PC-9 (cell line): ENCODE measurements at places on chromosomes 6 and 20.

DNA sequence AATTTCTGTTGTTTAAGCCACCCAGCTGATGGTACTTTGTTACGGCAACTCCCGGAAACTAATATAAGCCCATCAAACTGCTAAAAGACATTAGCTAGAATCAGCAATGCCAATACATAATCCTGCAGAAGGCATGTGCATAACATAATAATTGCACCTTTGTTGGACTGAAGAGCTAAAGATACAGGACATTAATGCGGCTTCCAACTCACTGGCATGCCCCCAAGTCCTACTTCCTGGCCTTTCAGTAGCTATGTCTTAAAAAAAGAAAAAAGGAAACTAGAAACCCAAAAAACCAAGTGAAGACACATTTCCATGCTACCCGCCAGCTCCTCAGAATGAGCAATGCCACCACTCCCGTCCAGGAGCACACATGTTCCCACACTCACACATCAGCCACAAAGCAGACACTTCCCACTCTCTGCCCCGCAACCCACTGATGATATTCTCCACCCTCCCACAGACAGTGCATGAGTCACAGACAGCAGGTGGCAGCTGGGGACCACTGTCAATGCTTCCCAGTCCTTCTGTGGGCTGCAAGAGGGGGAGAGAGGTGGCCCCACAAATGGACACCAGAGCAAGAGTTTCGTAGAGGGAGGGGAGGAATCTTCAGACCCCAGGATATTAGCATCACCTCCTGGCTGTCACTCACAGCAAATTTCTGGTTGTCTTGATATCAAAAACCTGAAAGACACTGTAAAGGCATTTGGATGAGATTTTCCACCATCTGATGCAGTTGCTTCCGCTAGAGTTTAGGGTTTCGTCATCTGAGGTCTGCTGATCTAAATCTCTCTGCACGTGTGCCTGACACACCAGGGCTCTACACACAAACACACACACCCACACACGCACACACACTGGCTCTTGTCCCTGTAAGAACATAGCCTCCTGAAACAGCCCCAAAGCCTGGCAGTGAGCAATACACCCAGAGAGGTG, 32.8 kb downstream of the GFOD1 start:
- no peak for DNase-seq

GRCh38 chr20:60583741-60584140, 625.5 kb downstream of the CDH26 start:
- no peak for DNase-seq

DNA sequence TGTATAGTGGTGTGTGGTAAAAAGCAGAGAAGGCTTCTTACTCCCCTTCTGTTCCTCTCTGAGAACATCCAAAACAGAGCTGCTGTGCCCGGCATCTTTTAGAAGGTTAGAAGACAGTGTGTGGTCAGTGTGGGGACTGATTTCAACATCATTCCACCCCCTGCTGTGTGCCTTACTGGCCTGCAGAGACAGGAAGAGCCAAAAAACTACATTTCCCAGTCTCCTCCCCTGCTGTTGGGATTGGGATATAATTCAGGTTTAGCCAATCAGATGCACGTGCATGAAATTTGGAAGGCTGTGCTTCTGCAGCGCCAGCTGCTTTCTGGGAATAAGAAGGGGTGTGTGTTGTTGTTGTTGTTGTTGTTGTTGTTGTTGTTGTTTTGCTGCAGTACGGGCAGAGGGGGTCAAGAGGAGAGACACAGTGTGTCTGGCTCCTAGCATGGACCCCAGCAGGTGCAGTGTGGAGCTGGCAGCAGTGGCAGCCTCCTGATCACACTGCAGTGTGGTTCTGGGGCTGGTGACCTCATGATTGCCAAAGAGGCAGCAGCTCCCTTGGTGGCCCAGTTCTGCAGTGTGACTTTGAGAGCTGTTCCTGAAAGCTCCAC, 74.7 kb downstream of the MRPL14 start:
- peak; percentile 56 for DNase-seq

DNA sequence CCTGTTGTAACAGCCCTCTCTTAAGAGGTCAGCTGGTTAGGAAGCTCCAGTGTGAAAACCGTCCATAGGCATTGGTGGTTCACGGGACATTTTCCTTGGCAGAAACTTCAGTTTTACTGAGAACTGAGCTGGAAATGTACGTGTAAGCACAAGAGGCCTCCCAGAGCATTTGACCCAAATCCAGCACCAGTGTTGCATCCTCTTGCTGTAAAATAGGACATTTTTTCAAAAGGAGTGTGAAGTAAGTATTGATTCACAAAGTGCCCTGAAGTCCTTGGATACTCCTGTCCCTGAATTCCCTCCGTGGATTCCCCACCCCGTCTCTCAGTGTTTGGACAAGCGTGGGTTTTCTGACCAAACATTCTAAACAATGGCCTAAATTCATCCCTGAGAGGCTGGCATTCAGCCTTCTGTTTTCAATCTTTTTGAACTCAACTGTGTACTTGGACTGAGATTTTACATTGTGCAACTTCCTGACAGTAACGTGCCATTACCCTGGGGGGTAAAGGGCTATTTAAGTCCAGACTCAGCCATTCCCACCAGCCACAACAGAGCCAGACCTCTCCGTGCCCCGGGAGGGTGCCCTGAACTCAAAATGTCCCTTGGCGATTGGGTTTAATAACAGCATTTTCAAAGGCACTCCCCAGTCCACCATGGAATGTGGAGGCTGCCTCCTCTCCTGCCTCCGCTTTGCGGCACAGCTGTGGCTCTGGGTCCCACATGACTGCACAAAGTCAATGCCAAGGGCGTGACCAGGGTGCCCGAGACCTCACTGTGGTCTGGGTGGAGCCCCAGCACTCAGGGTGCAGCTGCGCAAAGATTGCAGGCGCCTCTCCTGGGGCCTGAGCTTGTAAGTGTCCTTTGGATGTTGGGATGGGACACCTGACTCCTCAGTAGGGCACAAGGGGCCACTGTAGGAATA, 92.7 kb upstream of the AFDN start:
- no peak for DNase-seq

DNA sequence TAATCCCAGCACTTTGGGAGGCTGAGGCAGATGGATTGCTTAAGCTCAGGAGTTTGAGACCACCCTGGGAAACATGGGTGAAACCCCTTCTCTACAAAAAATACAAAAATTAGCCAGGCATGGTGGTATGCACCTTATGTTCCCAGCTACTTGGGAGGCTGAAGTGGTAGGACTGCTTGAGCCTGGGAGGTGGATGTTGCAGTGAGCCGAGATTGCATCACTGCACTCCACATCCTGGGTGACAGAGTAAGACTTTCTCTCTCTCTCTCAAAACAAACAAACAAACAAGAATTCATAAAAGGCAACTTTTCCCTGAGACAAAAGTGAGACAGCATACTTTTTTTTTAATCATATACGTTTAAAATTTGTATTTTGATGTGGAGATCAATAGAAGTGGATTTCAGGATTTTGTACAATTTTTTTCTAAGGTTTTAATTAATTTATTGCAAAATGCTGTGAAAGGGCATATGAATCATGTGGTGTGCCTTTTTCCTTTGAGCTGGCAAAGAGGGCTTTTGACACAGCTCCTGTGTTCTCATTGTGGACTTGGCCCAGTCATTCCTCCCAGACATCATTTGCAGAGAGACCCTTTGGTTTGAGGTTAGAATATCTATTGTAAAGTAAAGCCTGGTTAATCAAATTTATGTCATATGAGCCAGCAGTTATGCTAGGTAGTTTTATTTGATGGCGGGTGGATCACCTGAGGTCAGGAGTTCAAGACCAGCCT, 77.1 kb downstream of the TULP4 start:
- no peak for DNase-seq
